ENCODE measurements at places on chromosomes 5 and 9. TPM values are rescaled to one million over a fixed set of nuclear protein-coding genes. Genes with fewer than 3 reads are reported as not detected.

SPOCK1 gene
- total RNA-seq: 2.5 TPM

EPB41L4B gene
- not detected for total RNA-seq

- DNase-seq: no peak
Observed at GRCh38 chr9:89304834-89305188, 6.2 kb upstream of the CKS2 start.

GRCh38 chr5:67297376-67297775, 100.8 kb upstream of the CD180 start:
- no peak for DNase-seq

DNA sequence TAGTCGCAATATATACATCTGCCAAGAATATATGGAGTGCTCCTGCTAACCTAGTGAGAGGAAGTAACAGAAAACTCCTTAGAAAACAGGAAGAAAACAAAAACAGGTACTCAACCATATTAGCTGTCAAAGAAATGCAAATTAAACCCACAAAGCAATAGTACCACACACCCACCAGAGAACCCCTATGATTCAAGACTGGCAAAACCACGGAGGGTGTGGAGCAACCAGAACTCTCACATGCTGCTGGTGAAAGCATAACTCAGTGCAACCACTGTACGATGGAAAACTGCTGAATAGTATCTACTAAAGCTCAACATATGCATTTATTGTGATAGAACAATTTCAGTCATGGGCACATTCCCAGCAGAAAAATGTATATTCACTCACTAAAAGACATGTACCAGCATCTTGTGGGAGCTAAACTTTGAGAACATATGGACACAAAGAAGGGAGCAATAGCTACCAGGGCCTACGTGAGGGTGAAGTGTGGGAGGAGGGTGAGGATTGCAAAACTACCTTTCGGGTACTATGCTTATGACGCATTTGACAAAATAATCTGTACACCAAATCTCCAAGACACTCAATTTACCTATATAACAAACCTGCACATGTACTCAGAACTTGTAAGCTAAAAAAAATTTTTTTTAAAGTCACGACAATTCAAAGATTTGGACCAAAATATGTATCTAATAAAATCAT, 34.0 kb downstream of the PTPN3 start:
- no peak for DNase-seq

DNA sequence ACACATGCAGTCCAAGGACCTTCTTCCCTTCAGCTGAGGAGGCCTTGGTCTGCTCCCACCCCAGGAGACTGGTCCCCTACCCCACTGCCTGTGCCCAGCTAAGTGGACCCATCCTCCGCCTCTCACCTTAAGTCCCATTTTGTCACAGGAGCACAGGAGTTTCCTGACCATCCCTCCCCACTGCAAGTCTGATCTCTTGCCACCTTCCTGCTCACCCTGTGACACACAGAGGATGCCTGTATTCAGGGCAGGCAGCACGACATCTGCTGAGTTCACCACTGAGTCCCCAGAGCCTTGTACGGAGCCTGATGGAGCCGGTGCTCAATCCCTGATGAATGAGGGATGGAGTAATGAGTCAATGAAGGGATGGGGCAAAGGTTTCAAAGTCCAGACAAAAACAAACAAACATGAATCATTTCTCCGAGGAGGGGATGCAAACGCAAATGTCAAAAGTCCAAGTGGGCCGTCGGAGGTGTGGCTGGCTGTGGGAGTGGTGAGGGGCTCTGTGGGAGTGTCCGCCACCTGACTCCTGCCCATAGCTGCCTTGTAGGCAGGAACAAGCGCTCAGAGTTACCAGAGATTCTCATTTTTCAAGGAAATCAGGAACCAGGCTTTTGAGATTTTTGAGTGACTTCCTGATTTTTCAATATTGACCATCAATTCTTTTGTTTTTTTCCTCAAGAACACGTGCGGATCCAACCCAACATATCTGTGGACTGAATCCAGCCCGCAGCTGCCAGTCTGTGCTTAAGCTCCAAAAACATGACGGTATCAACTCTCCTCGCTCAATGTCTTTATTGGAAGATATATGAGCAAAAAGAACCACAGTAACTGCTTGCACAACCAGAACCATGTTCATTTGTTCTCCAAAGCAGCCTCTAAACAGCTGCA, 4.4 kb downstream of the RAPGEF1 start:
- no peak for DNase-seq

DNA sequence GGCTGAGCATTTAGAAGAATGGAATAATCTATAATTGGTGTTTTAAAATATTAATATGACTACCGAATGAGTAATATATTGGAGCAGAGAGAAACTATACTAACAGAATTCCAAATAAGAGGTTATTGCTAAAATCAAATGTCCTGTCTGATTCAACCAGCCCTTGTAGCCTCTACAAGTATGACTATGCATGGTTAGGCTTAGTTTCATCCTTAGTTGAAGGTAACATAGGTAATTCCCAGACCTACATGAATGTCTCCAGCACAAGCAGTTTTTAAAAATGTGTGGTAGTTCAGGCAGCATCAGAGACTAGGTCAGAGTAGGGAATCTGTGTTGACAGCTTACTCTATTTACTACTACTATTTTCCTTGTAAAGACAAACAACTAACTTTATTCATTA, 51.7 kb upstream of the SLC27A6 start:
- DNase-seq: no peak

Data from A673 (cell line).